ENCODE measurements at places on chromosomes 16 and 17. TPM values are rescaled to one million over a fixed set of nuclear protein-coding genes. Genes with fewer than 3 reads are reported as not detected.

Gene FBXO39
- not detected for total RNA-seq

Gene ZG16
- not detected for total RNA-seq

Gene PITPNM3
- total RNA-seq, result 2.4 TPM

Gene PNMT
- not detected for total RNA-seq

Gene HYDIN
- total RNA-seq, result 0.37 TPM

Gene KRT16
- 0.40 TPM for total RNA-seq

Gene SGCA
- total RNA-seq, result 2.5 TPM

Gene IGF2BP1
- total RNA-seq, result 85.4 TPM

Measured in A549 treated with CORT108297 at 1 μM for 4 hours (cell line).